D721Med (cell line): ENCODE measurements at places on chromosomes 1 and 21.

DNA sequence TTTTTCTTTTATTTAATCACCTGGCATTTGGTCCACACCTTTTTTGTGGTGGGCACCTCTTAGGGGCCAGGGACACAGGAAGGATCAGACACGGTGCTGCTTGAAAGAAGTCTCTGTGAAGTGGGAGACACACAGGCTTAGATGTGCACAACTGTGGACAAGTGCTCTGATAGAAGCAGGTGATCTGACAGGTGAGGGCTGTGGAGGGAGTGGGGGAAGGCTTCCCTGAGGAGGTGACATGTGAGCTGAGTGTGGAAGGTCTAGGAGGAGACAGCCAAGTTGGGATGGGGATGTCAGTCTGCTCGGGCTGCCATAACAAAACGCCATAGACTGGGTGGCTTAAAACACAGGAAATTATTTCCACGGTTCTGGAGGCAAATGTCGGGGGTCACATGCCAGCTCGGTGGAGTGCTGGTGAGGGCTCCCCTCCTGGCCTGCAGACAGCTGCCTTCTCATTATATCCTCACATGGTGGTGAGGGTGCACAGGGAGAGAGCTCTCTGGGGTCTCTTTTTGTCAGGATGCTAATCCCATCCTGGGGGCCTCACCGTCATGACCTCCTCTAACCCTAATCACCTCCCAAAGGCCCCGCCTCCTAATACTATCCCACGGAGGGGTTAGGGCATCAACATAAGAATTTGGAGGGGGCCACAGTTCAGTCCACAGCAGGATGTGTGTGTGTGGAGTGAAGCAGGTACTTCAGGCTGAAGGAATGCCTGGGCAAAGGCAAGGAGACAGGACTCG is 5.2 kb upstream of the KIAA1614 start:
- no peak for DNase-seq

DNA sequence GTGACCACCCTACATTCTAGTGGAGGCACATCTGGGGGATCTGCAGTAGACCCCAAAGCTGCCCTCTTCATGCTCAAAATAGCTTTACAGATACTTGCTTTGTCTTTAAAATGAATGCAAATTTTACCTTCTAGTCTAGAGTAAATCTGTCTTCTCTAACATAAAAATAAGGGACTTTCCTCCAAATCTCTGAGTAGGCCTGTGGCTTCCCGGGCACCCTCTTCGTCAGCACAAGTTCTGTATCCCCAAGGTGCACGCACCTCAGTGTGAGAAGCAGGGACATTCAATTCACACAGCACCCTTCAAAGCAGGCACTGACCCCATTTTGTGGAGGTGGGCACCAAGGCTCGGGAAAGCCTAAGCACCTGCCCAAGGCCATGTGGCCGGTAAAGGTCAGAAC is 19.0 kb downstream of the MEF2D start:
- DNase-seq, result no peak

- no peak for DNase-seq
Measured at GRCh38 chr21:31316488-31317169, 27.4 kb downstream of the TIAM1 start.

- no peak for DNase-seq
Measured at GRCh38 chr1:155645648-155646047, 35.6 kb downstream of the MSTO1 start.

DNA sequence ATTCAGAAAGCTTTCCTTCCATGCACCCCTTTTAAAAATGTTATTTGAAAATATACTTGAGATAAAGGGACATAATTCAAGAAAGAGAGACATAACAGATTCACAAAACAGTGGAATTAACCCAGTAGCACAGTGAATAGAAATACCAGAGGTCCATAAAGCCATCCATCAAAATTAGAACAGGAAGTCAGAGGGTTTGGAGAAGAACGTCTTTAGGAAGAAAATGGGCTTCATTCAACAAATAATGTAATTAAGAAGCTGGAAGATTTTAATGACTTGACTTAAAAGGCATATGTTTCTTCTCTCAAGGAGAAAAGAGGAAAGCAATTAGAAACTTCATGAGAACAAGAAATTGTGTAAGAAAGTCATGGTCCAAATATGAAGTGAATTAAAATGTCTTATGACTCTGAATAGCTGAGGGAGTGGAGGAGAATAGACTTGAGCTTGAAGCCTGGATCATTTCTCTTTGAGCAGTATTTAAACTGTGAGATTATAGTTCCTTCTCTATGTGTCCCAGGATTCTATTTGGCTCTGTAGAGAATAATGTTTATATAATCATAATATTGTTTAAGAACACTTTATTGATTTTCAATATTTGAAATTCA is 7.9 kb upstream of the HCRTR1 start:
- DNase-seq, result no peak

GRCh38 chr1:22238356-22239224 is 95.7 kb upstream of the WNT4 start:
- no peak for DNase-seq

DNA sequence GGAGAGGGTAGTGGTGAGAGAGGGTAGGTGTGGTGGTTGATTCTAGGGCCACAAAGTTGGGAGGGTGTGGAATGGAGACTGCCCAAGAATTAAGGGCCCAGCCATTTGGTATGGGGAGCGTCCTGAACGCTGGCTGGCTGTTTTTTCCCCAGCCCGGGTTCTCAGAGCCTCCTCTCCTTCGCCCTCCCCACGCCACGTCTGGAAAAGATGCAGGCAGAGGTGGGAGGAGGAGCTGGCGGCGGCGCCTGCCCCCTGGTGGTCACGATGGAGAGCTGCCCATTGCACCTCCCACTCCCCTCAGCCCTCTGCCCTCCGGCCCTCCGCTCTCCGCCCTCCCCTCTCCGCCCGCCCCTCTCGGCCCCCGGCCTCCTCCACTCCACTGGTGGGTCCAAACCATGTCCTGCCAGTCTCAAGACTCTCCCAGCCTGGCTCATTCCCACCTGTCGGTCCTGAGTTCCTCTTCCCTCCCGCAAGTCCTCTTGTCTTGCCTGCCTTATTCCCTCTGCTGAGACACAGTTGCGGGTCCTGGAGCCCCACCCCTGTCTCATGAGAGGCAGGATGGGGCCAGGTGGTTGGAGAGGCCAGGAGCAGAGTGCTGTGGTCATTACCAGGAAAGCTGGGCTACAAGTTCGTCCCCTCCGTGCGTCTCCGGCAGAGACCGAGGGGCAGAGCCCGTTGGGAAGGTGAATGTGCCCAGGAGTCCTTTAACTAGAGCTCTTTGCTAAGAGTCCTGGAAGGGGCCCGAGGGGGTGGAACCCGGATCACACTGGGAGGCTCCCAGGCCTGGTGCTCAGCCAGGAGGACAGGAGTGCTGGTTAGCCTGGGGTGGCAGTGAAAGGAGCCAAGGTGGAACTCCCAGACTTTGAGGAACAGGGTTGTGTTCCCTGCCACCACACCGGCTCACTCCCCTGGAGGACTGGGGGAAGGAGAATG is 22.6 kb downstream of the ETNK2 start:
- peak; percentile 99 for DNase-seq

DNA sequence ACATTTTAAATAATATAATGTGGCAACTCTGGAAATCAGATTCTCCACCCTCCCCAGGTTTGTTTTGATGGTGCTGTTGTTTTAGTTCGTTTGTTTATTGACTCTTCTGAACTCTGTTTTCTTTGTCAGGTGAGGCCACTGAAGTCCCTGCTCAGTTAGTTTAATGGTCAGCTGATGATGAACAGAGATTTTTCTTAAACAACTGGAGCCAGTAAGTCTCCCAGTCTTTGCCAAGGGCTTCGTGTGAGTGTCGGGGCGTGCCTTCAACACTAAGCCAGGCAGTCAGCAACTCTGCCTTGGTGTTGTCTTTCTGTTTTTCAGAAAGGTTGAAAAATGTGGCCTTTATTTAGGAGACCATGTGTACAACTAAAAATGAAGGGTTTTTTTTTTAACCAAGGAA is 58.9 kb downstream of the TEX35 start:
- DNase-seq, result no peak

- no peak for DNase-seq
Measured at GRCh38 chr1:162446946-162447345, 35.0 kb upstream of the SH2D1B start.

GRCh38 chr1:206834711-206835110 is 30.7 kb upstream of the IL20 start:
- no peak for DNase-seq

DNA sequence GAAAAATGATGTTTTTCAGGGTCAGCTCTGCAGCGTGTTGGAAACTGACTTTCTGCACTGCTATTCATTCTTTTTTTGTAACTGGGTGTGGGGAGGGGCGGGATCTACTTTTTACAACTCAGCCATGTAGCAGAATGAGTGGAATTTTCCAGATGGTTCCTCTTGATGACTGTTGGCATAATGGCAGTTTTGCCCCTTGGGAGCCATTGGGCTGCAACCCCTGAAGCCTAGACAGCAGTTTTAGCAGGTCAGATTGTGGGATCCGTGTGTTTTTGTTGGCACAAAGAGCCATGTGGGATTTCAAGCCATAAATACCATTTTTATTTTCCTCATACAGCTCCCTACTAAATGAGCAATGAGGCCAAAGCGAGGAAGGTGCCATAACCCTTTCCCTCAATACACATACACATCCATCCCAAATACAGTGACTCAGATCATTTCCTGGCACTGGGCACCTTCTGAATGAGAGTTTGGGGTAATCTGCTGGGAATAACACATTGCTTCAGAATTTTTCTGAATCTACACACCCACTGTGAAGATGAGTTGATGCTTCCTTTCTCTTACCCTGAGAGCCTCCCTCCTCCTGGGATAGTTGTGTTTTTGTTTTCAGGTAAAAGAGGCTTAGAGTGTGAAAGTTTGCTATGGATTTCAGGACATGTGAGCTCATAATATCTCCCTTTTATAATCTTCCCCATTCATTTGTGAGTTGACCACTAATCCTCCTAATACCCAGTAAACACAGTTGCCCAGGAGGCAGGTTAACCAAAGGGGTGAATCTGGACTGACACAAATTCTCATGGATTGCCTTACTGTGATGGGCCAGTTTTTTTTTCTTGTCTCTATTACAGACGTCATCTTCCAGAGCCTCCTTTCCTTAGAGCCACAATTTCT is 13.1 kb downstream of the S100A10 start:
- DNase-seq, result no peak

DNA sequence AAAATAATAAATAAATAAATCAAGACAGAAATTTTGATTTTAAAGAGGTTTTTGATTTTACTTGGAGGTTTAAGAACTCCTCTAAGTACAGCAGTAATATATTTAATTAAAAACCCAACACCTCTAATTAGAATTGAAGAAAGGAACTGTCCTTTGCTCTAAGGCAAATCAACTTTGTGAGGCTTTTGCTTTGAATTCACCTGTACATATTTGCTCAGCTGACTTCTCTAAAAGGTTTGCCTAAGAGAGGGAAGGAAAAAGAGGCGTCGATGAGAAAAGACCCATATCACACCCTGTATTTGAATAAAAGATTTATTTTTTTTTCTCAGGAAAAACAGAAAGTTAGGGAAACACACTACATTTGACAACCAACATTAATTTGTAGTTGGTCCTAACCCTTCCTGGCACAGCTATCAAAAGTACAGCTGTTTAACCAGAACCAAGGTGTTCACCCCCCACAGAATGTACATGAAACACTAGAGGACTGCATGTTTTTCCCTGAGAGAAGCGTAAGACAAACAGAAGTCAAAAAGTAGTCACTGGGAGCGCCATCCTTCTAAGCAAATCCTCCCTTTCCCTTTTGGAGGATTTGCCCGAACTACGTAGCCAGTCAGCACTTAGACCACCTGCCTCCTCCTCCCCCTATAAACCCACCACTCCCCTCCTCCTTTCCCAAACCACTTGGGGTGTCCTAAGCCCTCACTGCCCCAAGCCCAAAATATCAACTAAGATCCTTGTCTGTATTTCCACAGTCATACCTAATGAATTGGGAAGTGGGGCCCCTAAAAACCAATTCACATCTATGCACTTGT is 4.9 kb downstream of the MCL1 start:
- no peak for DNase-seq

- no peak for DNase-seq
Measured at GRCh38 chr1:110487726-110488125, 31.2 kb downstream of the KCNA10 start.

DNA sequence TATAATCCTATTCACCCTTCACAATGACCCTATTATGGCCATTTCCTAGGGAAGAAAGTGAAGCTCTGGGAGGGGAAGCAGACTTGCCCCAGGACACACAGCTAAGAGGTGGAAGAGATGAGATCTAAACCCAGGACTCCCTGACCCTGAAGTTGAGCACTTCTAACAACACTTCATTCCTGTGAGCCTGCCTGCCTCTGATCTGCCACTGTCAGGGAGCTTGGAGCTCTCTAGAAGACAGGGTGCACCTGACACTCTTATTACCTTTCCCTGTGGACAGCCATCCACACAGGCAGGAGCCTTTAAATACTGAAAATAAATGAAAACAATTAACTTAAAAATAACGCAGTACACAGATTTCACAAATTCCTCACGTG is 599 bp downstream of the MKNK1 start:
- no peak for DNase-seq

DNA sequence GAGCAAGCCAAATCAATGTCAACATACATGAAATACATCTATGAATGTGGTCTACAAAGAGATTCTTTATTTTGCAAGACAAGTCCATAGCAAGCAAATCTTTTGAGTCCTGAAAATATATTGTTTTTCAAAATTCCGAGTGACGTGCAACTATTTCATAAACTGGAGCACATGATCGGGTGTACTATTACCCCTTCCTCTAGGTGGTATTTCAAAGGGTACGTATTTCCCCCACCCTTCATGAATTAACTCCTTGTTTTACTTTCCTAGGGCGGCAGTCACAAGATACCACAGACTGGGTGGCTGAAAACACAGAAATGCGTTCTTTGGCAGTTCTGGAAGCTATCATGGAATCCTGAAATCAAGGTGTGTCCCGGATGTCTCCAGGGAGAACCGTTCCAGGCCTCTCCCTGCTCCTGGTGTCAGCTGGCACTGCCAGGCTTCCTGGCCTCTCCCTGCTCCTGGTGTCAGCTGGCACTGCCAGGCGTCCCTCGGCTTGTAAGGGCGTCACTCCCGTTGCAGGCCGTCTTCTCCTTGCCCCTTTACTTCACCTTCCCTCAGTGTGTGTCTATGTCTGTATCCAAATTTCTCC is 55.3 kb downstream of the RIPK4 start:
- no peak for DNase-seq

GRCh38 chr21:44480200-44481053 is 25.1 kb downstream of the LRRC3 start:
- DNase-seq, result no peak

DNA sequence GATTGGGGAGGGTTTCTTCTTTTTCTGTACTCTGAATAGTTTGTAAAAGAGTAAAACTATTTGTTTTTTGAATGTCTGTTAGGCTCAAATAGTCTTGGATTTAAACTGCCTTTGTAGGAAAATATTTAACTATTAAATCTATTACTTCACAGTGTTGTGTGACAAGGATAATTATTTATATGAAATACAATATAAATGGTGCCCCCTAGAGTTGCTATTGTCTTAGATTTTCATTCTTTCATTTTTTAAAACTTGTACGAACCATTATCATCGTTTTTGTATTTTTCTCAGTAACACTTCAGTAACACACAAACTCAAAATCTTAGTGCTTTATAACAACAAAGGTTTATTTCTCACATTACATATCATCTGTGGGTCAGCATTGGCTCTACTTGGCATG is 37.4 kb downstream of the C1orf185 start:
- DNase-seq, result no peak

DNA sequence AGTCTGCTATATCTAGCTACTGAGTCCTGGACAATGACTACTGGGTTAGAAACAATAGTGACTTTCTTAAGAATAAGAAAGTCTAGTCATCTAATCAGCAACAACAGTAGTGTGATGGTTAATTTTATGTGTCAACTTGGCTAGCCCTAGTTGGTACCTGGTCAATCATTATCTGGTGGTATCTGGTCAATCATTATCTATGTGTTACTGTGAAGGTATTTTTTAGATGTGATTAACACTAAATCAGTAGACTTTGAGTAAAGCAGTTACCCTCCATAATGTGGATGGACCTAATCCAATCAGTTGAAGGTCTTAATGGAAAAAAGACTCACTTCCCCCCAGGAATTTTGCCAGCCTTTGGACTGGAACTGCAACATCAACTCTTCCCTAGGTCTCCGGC is 312.6 kb downstream of the SIPA1L2 start:
- DNase-seq, result no peak
